ENCODE measurements at places on chromosomes 16 and 17.

DNA sequence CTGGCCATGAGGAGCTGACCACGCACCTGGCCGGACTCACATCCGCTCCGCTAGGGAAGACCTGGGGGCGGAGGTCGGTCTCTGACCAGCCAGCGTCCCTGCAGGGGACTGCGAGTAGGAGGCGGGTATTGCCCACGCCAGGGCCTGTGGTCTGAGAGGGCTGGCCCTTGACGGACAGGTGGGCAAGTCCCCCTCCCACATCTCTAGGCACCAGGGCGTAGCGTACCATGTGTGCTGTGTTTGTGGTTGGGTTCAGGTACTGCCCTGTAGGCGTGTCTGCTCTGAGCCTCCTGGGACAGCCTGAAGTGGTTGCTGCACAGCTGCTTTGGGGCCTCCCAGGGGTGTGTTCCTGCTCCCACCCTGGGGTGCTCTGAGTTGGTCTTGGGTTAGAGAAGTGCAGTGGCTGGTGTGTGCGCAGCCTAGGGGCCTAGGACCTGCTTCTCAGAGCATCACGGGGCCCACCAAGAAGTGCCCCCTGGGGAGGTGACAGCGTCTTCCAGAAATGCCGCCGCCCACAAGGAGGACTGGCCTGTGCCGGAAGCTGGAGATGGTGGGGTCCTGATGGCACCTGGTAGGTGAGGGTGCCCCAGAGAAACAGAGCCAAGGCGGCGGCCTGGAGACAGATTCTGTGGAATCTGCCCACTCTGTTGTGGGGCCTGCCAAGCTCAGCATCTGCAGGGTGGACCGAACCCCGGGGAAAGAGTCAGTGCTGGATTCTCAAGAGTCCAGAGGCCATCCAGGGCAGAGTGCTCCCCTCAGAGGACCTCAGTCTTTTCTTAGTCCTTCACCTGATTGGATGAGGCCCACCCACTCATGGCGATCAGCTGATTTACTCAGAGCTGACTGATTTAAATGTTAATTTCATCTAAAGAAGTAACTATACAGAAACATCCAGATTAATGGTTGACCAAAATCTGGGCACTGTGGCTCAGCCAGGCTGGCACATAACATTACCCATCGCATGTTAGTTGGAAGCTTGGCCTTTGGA is 48.3 kb downstream of the WDR45B start:
- DNase-seq = no peak

DNA sequence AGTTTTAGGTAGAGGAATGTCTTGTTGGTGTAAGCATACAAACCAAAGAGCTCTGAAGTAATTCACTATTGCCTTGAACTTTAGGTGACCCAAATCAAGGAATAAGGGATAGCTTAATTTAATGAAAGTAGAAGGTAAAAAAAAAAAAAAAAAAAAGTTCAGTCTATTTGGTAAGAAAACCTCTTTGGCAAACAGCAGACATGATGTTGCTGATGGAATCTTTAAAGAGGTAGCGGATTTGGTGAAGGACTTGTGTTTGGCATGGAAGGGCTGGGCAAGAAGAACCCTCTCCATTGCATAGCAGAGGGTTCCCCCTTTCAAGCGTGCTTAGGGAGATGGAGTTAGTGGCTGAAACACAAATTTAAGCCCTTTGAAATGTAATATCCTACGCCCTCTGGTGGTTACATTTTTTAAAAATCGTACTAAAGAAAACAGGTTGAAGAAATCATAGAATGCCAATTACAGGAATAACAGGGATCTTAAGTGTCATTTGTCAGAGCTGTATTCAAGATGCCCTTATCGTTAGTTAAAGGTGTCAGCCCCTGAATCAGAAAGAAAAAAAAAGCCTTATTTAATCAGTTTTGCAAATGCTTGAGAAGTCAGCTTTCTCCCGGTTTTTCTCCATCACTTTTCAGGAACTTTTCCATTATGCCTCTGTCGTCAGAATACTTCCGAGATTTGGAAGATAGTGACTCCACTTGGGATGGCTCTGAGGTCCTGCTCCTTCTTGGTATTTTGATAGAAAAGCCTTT is 383.1 kb downstream of the KCNJ2 start:
- DNase-seq = peak; percentile 16

- no peak for DNase-seq
Measured at GRCh38 chr17:30921544-30922196, at the start of gene ADAP2. ADAP2 (plus strand) TSS chr17:30921945; CDS start chr17:30922015, 70 bp downstream.

DNA sequence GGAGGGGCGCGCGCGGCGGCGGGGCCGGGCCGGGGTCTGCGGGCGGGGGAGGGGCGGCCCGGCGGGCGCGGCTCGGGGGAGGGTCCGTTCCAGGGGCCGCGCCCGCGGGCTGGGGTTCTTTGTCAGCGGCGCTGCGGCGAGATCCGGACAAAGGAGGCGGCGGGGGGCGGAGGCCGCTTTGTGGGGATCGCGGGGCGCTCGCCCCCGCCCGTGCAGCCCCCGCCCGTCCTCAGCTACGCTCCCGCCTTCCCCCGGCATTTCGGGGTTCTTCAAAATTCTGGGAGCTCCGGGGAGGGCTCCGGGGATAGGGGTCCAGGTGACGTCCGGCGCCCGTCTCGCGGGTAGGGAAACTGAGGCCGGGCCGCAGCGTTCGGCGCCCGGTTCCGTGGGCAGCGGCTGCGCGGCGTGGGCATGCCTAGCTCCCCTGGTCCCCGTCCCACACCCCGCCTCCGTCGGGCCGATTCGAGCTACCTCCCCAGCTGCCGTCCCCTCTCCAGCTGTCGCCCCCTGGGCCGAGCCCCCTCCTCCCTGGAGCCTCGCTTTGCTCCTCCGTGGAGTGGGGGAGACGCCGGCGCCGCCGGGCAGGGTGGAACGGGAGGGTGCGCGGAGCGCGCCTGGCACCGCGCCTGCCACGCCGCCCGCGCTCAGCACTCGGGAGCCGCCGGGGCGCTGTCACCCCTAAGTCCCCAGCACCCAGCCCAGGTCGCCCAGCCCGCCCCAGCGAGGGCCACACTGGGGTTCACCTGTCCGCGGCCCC is 546 bp downstream of the SNN start:
- DNase-seq = peak; percentile 32

DNA sequence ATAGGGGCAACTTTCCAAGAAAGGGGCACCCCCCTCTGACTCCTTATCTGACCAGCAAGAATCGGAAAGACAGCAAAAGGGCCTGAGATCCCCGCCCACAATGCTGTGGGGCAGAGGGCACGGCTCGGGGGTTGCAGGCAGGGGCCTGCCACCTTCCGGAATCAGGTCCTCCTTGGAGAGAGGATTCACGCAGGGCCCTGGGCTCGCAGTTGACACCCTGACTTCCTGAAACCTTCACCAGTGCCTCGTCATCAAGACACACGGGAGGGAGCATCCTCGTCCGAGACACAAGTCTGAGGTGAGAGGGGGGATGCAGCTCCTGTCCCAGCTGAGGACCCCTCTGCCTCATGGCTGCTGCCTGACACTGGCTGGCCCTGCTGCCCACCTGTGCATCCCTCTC is 81.2 kb downstream of the LMF1 start:
- no peak for DNase-seq

- no peak for DNase-seq
Measured at GRCh38 chr17:39740357-39741111, 2.8 kb downstream of the GRB7 start.

- DNase-seq = no peak
Measured at GRCh38 chr17:77874303-77875050, 84.0 kb upstream of the TNRC6C start.

DNA sequence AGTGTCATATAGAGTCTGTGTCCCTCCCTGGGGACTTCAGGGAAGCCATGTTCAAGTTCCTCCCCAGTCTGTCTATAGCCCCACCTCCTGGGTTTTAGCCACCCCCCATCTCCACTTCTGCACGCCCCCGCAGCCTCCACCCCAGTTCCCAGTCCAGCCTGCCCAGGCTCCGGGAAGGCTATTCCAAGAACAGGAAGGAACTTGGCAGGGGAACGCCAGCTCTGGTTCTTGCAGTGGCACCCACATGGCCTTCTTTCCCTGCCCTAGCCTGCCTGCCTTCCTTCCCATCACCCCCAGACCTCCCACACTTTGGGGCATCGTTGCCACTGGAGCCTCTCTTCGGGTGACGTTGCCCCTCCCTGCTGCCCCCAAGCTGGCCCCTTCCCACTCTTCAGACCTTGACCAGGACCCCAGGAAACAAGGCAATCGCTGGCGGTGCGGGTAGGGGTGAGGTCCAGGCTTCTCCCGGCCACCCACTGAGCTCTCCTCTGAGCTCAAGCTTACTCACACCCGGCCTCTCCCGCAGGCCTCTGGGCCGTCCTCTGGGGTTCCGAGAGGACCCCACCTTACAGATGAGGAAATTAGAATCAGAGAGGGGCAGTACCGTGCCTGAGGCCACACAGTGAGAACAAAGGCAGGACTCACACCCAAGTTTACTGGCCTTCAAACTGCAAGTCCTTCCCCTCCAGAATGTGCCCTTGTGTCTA is 9.2 kb upstream of the CES4A start:
- no peak for DNase-seq

- peak; percentile 16 for DNase-seq
Measured at GRCh38 chr16:12459391-12460063, 344.2 kb downstream of the CPPED1 start.

DNA sequence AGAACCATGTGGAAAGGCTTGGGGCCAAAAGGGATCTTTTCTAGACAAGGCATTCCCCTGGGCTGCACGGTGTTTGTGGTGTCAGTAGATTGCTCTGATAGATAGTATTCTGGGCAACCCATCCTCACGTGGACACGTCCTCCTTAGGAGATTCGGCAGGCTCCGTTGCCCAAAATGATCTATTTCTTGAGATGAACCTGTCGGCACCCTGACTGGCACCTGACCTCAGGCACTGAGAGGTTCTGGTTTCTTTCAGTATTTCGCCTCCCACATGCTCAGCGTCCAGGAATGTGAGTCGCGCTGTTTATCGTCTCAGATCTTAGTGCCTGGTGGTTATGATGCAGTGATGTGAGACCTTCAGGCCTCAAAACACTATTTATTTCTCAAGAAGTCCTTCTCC is 89.7 kb downstream of the MARCHF10 start:
- no peak for DNase-seq

- DNase-seq = no peak
Measured at GRCh38 chr16:22659933-22660332, 149.2 kb downstream of the NPIPB5 start.

- DNase-seq = no peak
Measured at GRCh38 chr16:54652201-54652770, 278.4 kb upstream of the IRX5 start.

DNA sequence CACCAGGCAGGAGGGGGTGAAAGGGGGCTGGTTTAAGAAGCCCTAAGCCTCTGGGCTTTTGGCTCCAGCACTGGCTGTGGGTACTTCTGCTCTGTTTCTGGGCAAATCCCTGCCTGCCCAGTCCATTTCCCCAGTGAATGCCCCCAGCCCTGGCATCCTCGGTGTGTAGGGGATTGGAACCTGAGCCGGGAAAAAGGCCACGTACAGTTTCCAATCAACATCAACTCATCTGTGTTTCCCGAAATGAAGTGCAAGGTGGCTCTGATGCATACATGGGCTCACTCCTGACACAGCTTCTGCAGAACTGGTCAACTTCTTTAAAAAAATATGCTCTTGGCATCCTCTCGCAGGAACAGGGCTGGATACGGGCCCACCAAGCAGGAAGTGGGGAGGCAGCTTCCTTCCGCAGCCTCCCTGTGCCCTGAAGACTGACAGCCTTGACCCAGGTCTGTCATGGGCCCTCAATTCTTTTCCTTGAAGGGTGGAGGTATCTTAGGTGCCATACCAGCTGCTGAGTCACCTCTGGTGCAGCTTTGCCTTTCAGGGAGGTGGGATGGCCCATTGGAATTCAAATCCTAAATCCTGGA is 73.3 kb downstream of the N4BP1 start:
- no peak for DNase-seq
